ENCODE measurements at places on chromosomes 16 and 17. TPM values are rescaled to one million over a fixed set of nuclear protein-coding genes. Genes with fewer than 3 reads are reported as not detected.

The PRR29 gene
- 3.8 TPM for total RNA-seq

The MT4 gene
- total RNA-seq, result not detected

The IL34 gene
- total RNA-seq, result 0.23 TPM

The RAP1GAP2 gene
- 1.1 TPM for total RNA-seq

The TMEM114 gene
- total RNA-seq, result not detected

The TEKT1 gene
- total RNA-seq, result not detected

The RPRML gene
- total RNA-seq, result not detected

The MEIOB gene
- not detected for total RNA-seq

The SLC12A4 gene
- total RNA-seq, result 29.1 TPM

The PRR15L gene
- total RNA-seq, result not detected

The CD79B gene
- total RNA-seq, result not detected

Data from pericardium fibroblast (primary cell).